Activated CD8-positive, alpha-beta memory T cell treated with anti-CD3 and anti-CD28 coated beads for 1 hour (primary cell): ENCODE measurements at places on chromosomes 6 and 20.

GRCh38 chr20:62089393-62089792 is 23.7 kb upstream of the TAF4 start:
- DNase-seq: no peak

DNA sequence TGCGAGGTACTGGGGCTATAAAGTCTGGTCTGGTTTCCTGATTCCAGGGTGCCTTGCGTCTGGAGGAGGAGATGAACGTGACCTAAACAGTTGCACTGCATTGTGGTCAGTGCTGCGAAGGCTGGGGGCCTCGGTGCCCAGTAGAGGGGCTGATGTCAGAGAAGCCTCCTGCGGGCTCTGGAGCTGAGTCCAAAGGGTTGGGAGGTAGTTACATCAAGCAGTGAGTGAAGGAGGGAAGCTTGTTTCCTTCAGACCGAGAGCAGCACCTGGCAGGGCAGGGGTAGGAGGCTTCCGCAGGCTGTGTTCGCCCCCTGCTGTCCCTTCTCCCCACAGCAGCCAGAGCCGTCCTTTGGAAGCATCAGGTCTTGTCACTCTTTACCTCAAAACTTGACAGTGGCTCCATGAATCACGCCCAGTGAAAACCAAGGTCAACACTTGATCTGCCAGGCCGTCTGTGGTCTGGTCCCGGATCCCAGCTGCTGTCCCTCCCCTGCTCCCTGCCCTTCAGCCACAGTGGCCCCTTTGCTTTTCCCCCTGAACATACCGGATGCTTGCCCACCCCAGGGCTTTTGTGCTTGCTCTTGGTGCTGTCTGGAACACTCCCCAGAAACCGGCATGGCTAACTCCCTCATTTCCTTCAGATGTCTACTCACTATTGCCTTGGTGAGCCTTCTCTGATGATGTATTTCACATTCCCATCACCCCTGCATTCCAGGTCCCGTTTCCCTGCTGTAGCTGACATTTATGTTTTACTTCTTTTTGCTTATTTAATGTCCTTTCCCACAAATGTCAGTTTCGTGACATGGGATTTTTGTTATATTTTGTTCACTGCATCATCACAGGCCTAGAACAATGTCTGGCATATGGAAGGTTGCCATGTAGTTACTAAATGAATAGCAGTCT is 7.0 kb downstream of the DYNLRB1 start:
- peak; percentile 29 for DNase-seq

DNA sequence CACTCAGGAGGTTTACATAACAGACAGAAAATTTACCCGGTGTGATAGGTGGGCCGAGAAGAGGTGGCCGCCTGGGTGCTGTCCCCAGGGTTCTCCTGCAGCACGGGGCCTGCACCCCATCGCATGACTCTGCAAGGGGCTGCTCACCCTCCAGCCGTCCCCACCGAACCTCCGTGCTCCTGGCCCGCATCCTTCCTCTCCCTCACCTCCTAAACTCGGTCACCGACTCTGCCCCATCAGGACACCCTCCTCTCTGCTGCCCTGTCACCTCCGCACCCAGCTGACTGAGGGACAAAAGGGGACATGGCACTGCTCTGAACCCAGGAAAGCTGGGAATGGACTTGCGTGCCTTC is 147.6 kb downstream of the SYNDIG1 start:
- DNase-seq: no peak

DNA sequence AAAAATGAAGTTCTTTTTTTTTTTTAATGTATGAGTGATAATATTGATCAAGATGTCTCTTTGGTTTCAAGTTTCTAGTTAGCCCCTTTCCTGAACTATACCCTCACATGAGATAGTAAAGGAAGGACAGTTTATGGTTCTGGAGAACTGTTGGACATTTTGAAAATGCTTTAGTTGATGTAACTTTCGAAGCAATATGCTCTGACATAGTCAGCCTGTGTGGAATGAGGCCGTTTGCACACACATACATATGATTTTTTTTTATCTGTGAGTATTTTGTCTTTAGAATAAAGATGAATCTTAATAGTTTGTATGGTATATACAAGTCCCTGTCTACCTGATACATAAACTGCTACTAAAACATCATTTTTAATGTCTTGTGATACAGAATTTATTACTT is 177.0 kb downstream of the ARID1B start:
- no peak for DNase-seq

DNA sequence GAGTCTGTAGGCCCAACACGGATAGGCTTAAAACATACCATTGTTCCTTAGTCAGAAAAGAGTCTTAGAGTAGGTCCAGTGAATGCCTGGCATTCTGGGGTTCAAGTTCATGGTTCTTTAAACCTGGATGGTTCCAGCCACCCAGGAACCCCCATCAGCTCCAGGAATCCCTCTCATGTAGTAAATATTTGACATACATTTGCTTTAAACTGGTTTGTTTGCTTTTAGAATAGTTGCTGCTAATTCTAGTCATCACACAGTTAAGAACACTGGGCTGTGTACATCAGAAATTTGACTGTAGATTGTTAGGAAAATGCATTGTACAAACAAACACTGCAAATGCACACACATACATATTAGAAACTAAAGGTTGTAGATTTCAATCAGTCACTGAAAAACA is 30.6 kb upstream of the PBOV1 start:
- DNase-seq: no peak

- DNase-seq: no peak
Measured at GRCh38 chr6:22526736-22527135, 42.6 kb upstream of the HDGFL1 start.

- no peak for DNase-seq
Measured at GRCh38 chr6:36358226-36358915, 21.7 kb upstream of the BNIP5 start.

DNA sequence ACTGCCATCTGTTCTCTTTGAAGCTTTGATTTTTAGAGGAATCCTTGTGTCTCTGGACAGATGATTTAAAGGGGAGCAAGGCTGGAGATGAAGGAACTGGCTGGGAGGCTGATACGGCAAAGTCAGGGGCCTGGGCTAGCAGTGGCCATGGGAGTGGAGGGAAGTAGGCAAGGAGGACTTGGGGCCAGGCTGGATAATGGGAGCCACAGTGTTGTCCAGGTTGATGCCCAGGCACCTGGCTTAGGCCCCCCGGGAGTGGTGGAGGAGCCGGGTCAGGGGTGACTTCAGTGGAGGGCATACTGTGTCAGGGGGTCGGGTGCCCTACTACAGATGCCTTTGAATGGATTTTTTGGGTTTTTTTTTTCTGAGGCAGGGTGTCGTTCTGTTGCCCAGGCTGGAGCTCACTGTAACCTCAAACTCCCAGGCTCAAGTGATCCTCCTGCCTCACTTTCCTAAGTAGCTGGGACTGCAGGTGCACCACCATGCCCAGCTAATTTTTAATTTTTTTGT is 45.0 kb downstream of the EFCAB8 start:
- DNase-seq: no peak

DNA sequence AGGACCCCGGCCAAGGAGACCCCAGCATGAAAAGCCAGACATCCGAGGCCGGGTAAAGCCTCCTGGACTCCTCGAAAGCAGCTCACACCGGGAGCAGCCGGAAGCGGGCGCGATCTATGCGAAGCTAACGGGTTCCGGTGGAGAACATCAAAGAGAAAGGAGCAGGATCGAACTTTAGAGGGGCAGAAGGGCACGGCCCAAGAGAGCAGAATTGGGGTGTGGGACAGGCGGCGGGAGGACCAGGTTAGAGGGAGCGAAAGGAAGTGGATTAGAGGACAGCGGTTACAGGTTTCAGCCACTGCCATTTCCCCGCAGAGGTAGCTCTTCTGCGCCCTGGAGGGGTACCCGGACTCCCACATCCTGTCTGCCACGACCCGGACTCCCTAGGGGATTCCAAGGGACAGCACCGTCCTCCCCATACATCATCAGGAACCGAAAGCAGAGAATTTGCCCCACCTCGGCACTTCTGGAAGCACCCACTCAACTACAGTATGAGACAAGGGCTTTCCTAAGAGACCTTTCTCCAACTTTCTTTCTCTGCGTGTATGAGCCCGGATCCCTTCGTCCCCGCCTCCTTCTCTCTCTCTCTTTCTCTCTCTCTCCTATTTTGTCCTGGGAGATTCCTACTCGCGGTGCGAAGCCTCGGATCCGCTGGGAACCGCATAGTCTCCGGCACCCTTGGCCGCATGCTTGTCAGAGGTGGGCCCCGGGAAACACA is 507 bp upstream of the VGLL2 start:
- DNase-seq: no peak

GRCh38 chr6:90187437-90188121 is 109.1 kb downstream of the BACH2 start:
- no peak for DNase-seq

- no peak for DNase-seq
Measured at GRCh38 chr6:13402711-13403110, 74.4 kb upstream of the TBC1D7 start.

- no peak for DNase-seq
Measured at GRCh38 chr20:24871480-24872213, 77.4 kb upstream of the CST7 start.

- no peak for DNase-seq
Measured at GRCh38 chr6:19322691-19323485, 514.3 kb upstream of the ID4 start.

- no peak for DNase-seq
Measured at GRCh38 chr6:1611572-1612298, 2.0 kb downstream of the FOXC1 start.

DNA sequence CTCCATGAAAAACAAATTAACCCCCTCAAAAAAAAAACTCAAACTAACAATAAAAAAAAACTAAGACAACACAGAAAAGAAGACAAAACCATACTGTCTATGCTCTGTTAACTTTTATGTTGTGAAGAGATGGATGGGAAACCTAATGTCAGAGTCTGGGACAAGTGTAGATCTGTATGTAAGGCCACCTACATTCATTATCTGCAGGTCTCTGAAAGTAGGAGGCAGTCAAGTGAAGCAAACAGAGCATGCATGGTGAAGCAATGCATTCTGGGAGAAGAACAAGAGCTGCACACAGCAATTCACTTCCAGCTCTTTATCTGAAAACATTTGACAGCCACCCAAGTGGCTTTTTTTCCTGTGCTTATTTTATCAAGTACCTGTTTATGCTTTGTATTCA is 452.0 kb downstream of the EPHA7 start:
- no peak for DNase-seq
